ENCODE measurements at places on chromosomes 3 and 15. TPM values are rescaled to one million over a fixed set of nuclear protein-coding genes. Genes with fewer than 3 reads are reported as not detected.

DNA sequence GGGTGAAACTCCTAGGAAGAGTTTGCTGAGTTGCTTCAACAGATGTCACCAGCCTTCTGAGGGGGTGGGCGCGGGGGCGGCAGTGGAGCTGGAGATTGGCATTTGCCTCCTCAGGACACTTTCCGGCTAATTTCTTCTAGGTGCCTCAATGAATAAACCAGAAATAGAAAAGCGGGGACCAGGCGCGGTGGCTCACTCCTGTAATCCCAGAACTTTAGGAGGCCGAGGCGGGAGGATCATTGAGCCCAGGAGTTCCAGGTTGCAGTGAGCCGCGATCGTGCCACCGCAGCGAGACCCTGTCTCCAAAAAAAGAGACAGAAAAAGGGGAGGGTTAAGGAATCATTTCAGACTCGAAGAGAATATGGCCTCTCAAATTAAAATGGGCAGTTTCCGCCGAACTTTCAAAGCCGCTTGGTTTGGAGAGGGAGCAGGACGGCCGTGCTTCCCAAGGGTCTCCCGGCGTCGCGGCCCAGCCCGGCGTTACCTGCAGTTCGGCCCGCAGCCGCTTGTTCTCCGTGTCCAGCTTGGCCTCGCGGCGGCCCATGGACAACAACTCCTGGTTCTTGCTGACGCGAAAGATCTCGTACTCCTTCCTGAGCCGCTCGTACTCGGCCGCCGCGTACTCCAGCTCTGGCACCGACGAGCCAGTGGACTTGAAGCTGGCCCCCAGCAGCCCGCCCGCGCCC is 587 bp downstream of the NPHP3 start:
- H3K36me3 ChIP-seq, result no peaks in the 10 kb centered on the region
- peak overlapping the region; percentile 99 for H3K4me3 ChIP-seq
- peaks cover 6% of the 10 kb centered on the region for H3K4me1 ChIP-seq
- no peaks in the 10 kb centered on the region for H3K27me3 ChIP-seq
- peak overlapping the region; percentile 99 for H3K27ac ChIP-seq

GRCh38 chr15:38666865-38667510 is 102.4 kb upstream of the RASGRP1 start:
- no peak overlapping the region for H3K4me3 ChIP-seq
- no peaks in the 10 kb centered on the region for H3K36me3 ChIP-seq
- no peak overlapping the region for H3K27ac ChIP-seq
- H3K4me1 ChIP-seq, result no peaks in the 10 kb centered on the region
- no peak for DNase-seq

GRCh38 chr3:121735047-121735696 is 14.4 kb downstream of the GOLGB1 start:
- no peak overlapping the region for H3K4me3 ChIP-seq
- no peak for DNase-seq

- H3K36me3 ChIP-seq, result no peaks in the 10 kb centered on the region
- H3K27me3 ChIP-seq, result no peaks in the 10 kb centered on the region
Observed at GRCh38 chr15:65008983-65009382, 19.3 kb upstream of the SPG21 start.

DNA sequence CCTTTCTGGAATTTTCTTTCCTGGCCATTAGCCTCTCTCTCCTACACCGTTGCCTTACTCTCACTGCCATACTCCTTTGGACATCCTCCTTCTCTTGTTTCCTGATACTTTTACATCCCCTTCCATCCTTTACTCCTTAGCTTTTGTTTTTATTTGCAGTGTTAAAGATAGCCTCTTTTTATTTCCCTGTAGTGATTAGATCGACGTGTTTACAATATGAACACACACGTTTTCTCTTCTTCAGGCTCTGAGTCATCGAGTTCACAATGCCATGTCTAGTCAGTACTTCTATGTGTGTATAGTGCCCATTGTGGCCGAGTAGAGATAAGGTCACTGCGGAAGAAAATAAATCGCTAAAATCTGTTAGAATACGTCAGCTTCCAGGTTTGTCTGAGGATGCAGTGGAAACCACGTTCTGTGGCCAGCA is 208.5 kb downstream of the LPP start:
- no peaks in the 10 kb centered on the region for H3K27me3 ChIP-seq
- no peak overlapping the region for H3K4me3 ChIP-seq
- peaks cover 12% of the 10 kb centered on the region for H3K4me1 ChIP-seq
- no peak overlapping the region for H3K27ac ChIP-seq
- DNase-seq, result no peak
- H3K36me3 ChIP-seq, result no peaks in the 10 kb centered on the region

DNA sequence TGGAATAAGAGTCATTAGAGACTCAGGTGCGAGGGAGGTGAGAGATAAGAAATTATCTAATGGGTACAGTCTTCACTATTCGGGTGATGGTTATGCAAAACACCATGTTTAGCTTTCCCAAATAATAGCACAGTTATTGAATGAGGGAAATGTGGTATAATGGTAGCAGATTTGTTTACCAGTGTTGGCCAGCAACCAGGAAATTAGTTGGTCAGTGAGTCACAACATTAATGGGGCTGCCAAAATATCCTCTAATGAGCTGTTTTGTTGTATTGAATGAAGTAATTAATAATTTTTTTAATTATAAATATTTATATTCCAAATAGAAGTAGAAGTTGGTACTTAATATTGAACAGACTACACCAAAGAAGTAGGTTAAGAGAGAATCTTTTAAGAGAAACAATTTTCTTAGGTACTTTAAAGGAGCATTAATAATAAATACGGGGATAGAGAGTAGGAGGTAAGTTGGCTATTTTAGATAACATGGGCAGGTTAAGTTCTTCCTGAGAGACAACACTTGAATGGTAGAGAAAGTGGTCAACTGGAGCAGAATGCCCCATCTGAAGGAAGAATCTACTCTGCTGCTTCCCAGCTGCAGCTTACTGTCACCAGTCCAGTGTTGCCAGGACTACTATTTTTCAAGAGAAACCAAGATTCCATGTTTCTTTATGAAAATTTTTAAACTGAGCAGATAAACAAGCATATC is 218.8 kb downstream of the UBE2E2 start:
- H3K27me3 ChIP-seq, result no peaks in the 10 kb centered on the region
- no peak overlapping the region for H3K4me3 ChIP-seq
- H3K4me1 ChIP-seq, result peaks cover 14% of the 10 kb centered on the region
- no peak for DNase-seq
- H3K36me3 ChIP-seq, result no peaks in the 10 kb centered on the region

UACA gene
- total RNA-seq, result 210 TPM

DNA sequence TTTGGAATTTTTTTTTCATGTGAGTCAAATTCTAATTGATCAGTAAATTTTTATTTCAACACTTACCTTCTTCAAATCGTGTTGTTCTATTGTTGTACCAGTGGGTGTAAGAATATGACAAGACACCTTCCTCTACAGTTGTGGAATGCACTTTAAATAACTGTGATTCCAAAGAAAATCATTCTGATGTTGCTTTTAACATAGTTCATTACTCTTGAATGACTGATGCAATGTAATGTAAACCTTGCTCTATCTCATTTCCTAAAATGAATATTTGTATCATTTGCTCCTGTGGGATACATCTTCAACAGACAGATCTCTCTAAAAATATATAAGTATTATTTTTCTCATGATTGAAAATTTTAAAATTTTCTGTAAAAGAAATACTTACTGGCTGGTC is 313.4 kb downstream of the RBMS3 start:
- no peak overlapping the region for H3K27ac ChIP-seq
- no peaks in the 10 kb centered on the region for H3K27me3 ChIP-seq
- DNase-seq, result no peak
- no peak overlapping the region for H3K4me3 ChIP-seq
- H3K36me3 ChIP-seq, result no peaks in the 10 kb centered on the region
- H3K4me1 ChIP-seq, result peaks cover 29% of the 10 kb centered on the region

GRCh38 chr15:64883100-64883581 is 28.6 kb upstream of the ANKDD1A start:
- H3K4me3 ChIP-seq, result no peak overlapping the region
- no peaks in the 10 kb centered on the region for H3K36me3 ChIP-seq
- H3K27ac ChIP-seq, result peak overlapping the region; percentile 68
- no peak for DNase-seq
- H3K4me1 ChIP-seq, result no peaks in the 10 kb centered on the region

Measured in tibial nerve (tissue), 4 donors.